Activated CD4-positive, alpha-beta T cell treated with anti-CD3 and anti-CD28 coated beads, Interleukin-2, amount 10 ng/mL, durations not matched to agents 24 days and 14 days (primary cell): ENCODE measurements at places on chromosomes 1 and 21. TPM values are rescaled to one million over a fixed set of nuclear protein-coding genes. Genes with fewer than 3 reads are reported as not detected.

- peak; percentile 63 for DNase-seq
- H3K36me3 ChIP-seq: peaks cover 4% of the 10 kb centered on the region
- H3K4me1 ChIP-seq: peaks cover 11% of the 10 kb centered on the region
- no peak within 1 kb of the TSS for H3K27ac ChIP-seq
- peak within 1 kb of the TSS; percentile 76 for H3K4me3 ChIP-seq
- H3K27me3 ChIP-seq: peaks cover 59% of the 10 kb centered on the region
Observed at GRCh38 chr1:185733818-185734735, at the start of gene HMCN1. Gene HMCN1 (plus strand): TSS chr1:185734391. CDS start chr1:185734780, 389 bp downstream.

- peak overlapping the region; percentile 94 for H3K4me3 ChIP-seq
- H3K4me1 ChIP-seq: peaks cover 52% of the 10 kb centered on the region
- peaks cover 51% of the 10 kb centered on the region for H3K36me3 ChIP-seq
- H3K27me3 ChIP-seq: no peaks in the 10 kb centered on the region
- DNase-seq: peak; percentile 77
- H3K27ac ChIP-seq: peak overlapping the region; percentile 95
Observed at GRCh38 chr1:6027591-6027990, 18.1 kb upstream of the KCNAB2 start.

GRCh38 chr21:29403922-29404538 lies 105.3 kb downstream of the BACH1 start:
- H3K4me1 ChIP-seq: peaks cover 2% of the 10 kb centered on the region
- H3K36me3 ChIP-seq: peaks cover 5% of the 10 kb centered on the region

DNA sequence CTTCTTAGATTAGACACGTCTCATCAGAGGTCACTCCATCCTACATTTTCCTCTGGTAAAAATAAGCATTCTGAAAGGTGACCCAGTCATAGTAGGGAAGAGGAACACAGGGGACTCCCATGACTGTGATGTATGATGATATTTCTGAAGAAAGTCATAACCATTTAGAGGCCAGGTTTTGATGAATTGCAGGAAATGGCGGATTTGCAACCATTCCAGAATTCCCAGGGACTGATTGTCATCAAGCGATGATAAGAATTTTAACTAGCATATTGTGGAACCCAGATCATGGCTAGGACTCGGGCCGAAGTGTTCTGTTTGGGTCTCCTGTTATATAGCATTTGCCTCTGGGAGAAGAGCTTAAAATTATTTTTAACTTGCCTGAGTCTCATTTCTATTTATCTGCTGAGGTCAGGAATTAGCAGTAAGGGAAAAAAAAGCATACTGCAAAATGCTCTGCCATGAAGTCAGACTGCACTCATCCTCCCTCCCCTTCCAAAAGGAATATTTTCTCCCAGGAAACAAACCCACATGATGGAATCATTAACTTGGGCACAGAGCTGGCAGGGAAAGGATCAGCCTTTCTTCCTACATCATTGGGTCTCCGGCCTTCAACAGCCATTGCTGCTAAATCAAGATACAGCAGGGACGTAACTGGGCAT lies 286.7 kb downstream of the HLX start:
- H3K27ac ChIP-seq: no peak overlapping the region
- peaks cover 3% of the 10 kb centered on the region for H3K27me3 ChIP-seq
- no peaks in the 10 kb centered on the region for H3K36me3 ChIP-seq
- H3K4me1 ChIP-seq: no peaks in the 10 kb centered on the region

GRCh38 chr1:42469727-42470126 lies 6.6 kb downstream of the CCDC30 start:
- DNase-seq: no peak
- no peaks in the 10 kb centered on the region for H3K4me1 ChIP-seq
- no peaks in the 10 kb centered on the region for H3K36me3 ChIP-seq
- H3K4me3 ChIP-seq: no peak overlapping the region
- peaks cover 15% of the 10 kb centered on the region for H3K27me3 ChIP-seq

GRCh38 chr1:51837243-51837642 lies 41.3 kb downstream of the NRDC start:
- H3K4me3 ChIP-seq: no peak overlapping the region
- peaks cover 12% of the 10 kb centered on the region for H3K4me1 ChIP-seq
- no peak for DNase-seq
- peaks cover 36% of the 10 kb centered on the region for H3K36me3 ChIP-seq

GRCh38 chr1:212958175-212958574 lies 7.8 kb downstream of the VASH2 start:
- H3K27me3 ChIP-seq: peaks cover 36% of the 10 kb centered on the region
- no peak overlapping the region for H3K4me3 ChIP-seq
- H3K36me3 ChIP-seq: no peaks in the 10 kb centered on the region
- H3K27ac ChIP-seq: no peak overlapping the region
- no peak for DNase-seq
- H3K4me1 ChIP-seq: no peaks in the 10 kb centered on the region

Gene SWT1
- 1.4 and 1.8 TPM in 2 replicates for total RNA-seq

Gene AJAP1
- not detected in 2 replicates for total RNA-seq
